ENCODE measurements at places on chromosomes 16 and 17. TPM values are rescaled to one million over a fixed set of nuclear protein-coding genes. Genes with fewer than 3 reads are reported as not detected.

The SMIM5 gene
- 1.0 TPM for total RNA-seq

The SDR42E1 gene
- 1.2 TPM for total RNA-seq

The APOH gene
- total RNA-seq: 4.0 TPM

The ATP2C2 gene
- 0.22 TPM for total RNA-seq

The HS3ST2 gene
- total RNA-seq: not detected

The KLHL10 gene
- not detected for total RNA-seq

The NPTX1 gene
- total RNA-seq: 119 TPM

The ARHGAP44 gene
- 2.3 TPM for total RNA-seq

The SLC52A1 gene
- total RNA-seq: 0.74 TPM

The SPNS2 gene
- 19.0 TPM for total RNA-seq

The ASIC2 gene
- 1.5 TPM for total RNA-seq

The TEX19 gene
- 0.49 TPM for total RNA-seq

The LGALS9B gene
- not detected for total RNA-seq

The SCIMP gene
- total RNA-seq: not detected

The RFWD3 gene
- 33.1 TPM for total RNA-seq

The SLC35G6 gene
- not detected for total RNA-seq

The TEKT3 gene
- 0.10 TPM for total RNA-seq

The TUBB3 gene
- total RNA-seq: 265 TPM

The KRTAP1-5 gene
- not detected for total RNA-seq

The NRN1L gene
- 0.19 TPM for total RNA-seq

The PITPNC1 gene
- 23.1 TPM for total RNA-seq

The PTX4 gene
- total RNA-seq: 0.03 TPM

The KRT27 gene
- total RNA-seq: not detected

The NLE1 gene
- 34.1 TPM for total RNA-seq

The ITGA3 gene
- total RNA-seq: 360 TPM

The QPRT gene
- 0.69 TPM for total RNA-seq

The PLK1 gene
- total RNA-seq: 159 TPM

The LGALS9 gene
- 1.2 TPM for total RNA-seq

The FBXW10 gene
- 1.1 TPM for total RNA-seq

Data from A549 treated with AZD2906 at 1 μM for 4 hours (cell line).